ENCODE measurements at places on chromosomes 2 and 18.
A peak's percentile ranks its signal among the peaks of the same experiment; 100 is the strongest.

DNA sequence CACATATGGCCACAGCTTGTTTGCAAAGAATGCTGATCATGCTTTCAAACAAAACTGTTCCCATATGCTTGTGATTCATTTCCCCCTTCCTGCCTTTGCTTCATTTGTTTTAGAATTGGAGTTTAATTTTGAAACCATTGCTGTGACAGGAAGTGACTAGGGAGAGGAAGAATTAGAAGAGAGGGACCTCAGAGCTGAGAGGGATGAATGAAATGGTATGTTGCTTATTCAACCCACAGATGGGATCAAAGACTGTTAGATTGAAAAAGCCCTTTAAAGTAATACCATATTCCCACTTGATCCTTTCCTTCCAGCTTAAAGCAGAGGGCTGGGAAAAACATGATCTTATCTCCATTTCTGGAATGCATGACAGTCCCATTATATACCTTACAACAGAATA is 106.2 kb upstream of the RNF152 start:
- no peak for DNase-seq

GRCh38 chr18:63301434-63301833 is 18.1 kb downstream of the BCL2 start:
- DNase-seq, result no peak

DNA sequence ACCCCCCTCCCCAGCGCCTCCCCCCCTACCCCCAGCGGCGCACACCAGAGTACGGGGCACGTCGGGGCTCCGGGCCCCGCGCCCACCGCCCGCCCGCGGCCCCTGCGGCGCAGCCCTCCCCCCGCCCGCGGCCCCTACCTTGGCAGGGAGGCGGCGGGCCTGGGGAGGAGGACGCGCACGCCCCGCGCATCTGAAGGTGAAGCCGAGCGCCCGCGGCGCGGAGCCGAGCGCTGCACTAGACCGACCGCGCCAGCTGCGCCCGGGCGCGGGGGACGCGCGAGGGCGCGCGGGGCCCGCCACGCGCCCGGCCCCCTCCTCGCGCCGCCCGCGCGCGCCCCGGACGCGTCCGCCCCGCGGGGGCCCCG is at the start of gene ZNF516:
TSS of gene ZNF516 (minus strand) at position 237 of the 365 bp plus-strand sequence. CDS start 52,188 bp downstream, outside the sequence.
- no peak for DNase-seq

GRCh38 chr2:191150600-191151330 is at the start of gene STAT4:
Gene STAT4, minus strand, starts transcription at chr2:191150994. Its CDS starts 2,791 bp downstream, at chr2:191148203.
- peak; percentile 60 for DNase-seq

- no peak for DNase-seq
Observed at GRCh38 chr2:128801576-128801975, 482.9 kb upstream of the HS6ST1 start.

- no peak for DNase-seq
Observed at GRCh38 chr2:105127289-105127915, 89.5 kb downstream of the MRPS9 start.

GRCh38 chr18:74434466-74434865 is 22.6 kb downstream of the DIPK1C start:
- no peak for DNase-seq

GRCh38 chr2:134124047-134124753 is 129.7 kb upstream of the MGAT5 start:
- no peak for DNase-seq

GRCh38 chr2:216737676-216738075 is 42.3 kb upstream of the IGFBP5 start:
- DNase-seq, result no peak

DNA sequence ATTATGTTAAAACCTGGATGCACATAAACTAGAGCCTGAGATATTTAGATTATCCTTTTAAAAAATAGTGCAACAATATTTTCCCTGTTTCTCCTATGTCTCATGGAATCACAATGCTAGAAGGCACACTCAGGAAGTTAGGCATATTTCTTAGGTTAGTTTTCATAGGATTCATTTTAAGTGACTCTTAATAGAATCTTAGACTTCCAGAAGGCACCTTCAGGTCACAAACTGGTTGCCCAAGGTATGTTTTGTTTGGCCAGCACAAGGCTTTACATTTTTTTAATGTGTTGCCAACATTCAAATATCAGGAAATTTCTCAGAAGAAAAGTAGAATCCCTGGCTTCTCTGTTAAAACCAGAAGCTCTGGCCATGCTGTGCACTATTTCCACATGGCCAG is 129.3 kb downstream of the LNPK start:
- no peak for DNase-seq

- DNase-seq, result peak; percentile 23
Observed at GRCh38 chr2:263774-264492, at the start of gene SH3YL1. Gene SH3YL1, minus strand, starts transcription at chr2:264032. Its CDS starts 48 bp downstream, at chr2:263984.

DNA sequence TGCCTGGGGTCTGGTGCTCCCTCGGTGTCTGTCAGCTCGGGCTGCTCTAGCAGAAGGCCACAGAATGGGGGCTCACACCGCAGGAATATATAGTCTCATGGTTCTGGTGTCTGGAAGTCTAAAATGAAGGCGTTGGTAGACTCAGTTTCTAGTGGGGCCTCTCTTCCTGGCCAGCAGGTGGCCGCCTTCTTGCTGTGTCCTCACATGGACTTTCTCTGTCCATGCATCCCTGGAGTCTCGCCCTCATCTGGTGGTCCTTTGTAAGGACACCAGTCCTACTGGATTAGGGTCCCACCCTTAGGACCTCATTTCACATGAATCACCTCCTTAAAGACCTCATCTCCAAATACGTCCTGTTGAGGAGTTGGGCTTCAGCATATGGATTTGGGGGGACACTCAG is 65.7 kb downstream of the RRM2 start:
- no peak for DNase-seq

GRCh38 chr2:179936141-179936540 is 71.0 kb downstream of the CWC22 start:
- no peak for DNase-seq

All from thymus (tissue), 14 donors.